ENCODE measurements at places on chromosomes 16 and 17. TPM values are rescaled to one million over a fixed set of nuclear protein-coding genes. Genes with fewer than 3 reads are reported as not detected.

DNA sequence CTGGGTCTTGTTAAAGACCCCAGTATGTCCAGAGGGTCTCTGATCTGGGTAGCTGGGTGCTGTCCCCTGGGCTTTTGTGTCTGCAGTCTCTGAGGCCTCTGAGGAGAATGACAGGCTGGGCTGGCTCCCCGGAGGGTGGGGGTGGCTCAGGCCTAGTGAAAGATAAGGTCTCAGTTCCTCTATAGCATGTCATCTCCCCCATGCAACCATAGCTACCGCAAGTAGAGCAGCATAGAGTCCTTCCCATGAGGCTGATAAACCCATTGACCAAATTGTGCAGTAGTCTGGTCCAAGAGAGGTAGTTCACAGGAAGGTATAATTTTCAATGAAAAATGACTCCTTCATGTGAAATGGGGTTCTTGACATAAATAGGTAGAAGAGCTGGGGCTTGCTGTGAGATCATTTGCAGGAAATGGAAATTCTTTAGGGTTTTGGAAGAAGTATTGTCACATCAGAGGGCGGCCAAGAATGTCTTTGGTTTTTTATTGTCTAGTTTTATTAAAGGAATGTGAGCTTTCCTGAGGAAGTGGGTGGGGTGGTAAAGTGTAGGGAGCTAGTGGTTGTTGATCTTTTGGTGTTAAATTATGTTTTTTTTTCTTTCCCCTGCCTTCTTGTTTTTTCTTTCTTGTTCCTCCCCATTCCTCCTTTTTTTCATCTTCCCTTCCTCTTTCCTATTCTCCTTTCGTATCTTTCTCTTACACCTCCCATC, 21.0 kb downstream of the SLC7A6OS start:
- DNase-seq = no peak

- DNase-seq = no peak
Observed at GRCh38 chr16:17747081-17747756, 276.5 kb upstream of the XYLT1 start.

DNA sequence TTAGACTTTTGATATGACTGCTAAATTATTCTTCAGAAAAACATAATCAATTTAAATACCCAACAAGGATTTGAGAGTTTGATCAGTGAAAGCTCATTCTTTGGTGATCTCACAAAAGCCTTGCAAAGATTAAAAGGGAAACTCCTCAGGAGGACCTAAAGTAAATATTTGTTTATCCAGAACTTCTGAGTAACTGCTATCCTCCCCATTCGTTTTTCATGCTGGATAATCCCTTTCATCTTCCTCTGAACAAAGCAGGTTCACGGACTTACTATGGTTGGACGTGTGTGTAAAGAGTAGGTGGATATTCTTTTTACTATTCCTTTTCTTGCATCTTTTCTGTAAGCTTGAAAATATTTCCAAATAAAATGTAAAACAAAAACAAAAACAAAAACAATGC, 124.7 kb downstream of the CPPED1 start:
- no peak for DNase-seq

DNA sequence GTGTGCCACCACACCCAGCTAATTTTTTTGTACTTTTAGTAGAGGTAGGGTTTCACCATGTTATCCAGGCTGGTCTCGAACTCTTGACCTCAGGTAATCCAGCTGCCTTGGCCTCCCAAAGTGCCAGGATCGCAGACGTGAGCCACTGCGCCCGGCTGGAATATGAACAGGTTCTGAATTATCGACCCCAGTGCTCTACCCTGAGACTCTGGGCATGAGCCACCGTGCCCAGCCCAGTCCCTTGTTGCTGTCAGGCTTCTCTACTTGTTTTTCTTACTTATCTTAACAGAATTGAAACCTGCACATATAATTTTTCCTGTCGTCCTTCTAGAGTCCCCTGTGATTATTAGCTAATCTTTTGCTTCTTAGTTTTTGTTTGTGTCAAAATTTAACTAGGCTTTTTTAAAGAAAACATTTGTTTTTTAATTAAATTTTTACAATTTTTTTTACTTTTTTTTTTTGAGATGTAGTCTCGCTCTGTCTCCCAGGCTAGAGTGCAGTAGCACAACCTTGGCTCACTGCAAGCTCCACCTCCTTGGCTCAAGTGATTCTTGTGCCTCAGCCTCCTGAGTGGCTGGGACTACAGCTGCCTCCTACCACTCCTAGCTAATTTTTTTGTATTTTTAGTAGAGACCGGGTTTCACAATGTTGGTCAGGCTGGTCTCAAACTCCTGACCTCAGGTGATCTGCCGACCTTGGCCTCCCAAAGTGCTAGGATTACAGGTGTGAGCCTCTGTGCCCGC, 66.7 kb downstream of the AP2B1 start:
- no peak for DNase-seq

- peak; percentile 96 for DNase-seq
Observed at GRCh38 chr16:25106567-25107465, 4.7 kb upstream of the LCMT1 start.

GRCh38 chr17:7843536-7844291, 9.7 kb downstream of the KDM6B start:
- DNase-seq = peak; percentile 89

GRCh38 chr17:28189667-28190066, 129.3 kb upstream of the TMEM97 start:
- DNase-seq = no peak

DNA sequence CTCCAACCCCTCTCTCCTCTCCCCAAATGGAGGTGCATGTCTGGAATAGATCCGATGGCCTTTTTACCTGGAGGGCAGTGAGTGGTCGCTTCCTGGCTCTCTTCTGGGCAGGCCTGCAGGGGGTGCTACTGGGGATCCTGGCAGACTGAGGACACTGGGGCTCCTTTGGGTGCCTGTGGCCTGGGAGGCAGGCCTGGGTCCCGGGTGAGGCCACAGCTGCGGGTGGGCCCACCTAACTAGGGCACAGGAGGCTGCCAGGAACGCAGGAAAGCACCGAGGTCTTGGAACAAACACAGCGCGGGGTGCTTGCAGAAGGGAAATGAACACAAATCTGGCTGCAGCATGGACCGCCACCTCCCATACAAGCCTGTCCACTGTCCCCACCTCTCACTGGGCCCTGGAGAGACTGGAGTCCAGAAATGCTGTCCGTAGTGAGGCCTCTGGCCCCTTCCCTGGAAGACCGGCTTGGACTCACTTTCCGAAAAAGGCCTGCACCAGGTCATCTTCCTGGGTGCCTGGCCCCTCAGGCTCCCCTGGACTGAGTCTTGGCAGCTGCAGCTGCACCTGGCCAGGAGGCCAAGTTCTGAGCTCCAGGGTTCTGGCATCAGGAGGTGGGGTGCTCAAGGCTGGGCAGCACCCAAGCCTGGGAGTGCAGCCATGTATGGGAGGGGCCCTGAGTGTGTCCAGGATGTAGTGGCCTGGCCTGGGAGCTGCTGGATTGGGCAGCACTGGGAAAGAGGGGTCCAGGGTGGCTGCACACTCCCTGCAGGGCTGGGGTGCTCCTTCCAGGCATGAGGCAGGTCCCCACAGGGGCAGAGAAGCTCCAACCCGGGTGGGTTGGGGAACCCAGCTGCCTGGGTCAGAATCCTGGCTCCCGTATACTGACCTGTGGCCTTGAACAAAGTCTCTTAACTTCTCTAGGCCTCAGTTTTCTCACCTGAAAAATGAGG, 195.1 kb downstream of the IRF8 start:
- no peak for DNase-seq

DNA sequence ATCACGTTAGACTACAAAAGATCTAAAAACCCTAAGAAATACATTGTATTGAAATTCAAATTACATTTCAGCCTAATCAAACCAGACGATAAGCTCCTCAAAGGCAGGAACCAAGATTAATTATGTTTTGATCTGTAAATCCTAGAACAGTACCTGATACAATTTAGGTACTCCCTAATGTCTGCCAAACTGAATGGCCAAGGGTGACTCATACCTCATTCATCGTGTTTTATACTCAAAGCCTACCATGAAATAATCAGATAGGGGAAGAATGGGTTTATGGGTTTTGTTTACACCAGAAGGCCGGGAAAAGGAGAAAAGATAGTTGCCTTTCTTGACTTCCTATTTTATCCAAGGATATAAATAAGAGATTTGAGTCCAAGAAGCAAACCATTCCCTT, 19.3 kb downstream of the MMD start:
- DNase-seq = no peak

DNA sequence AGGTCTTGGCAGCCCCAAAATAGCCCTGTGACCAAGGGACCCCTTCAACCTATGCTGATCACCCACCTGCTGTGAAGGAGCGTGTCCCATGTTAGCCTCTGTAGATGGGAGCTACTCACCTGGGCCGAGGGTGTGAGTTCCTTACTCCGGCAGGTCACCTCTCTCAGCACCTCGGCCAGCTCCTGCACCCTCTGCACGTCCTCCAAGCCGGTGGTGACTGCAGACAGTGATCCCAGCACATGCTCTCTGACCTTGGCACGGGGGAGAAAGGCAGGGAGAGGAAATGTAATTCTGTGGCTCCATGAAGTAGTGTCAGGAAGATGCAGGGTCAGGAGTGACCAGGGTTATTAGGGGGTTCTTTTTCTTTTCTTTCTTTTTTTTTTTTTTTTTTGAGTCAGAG, 67.7 kb upstream of the BCO1 start:
- no peak for DNase-seq

GRCh38 chr16:53960050-53960812, 256.3 kb downstream of the FTO start:
- DNase-seq = no peak

- DNase-seq = peak; percentile 60
Observed at GRCh38 chr17:69960755-69961154, 114.3 kb upstream of the KCNJ16 start.

DNA sequence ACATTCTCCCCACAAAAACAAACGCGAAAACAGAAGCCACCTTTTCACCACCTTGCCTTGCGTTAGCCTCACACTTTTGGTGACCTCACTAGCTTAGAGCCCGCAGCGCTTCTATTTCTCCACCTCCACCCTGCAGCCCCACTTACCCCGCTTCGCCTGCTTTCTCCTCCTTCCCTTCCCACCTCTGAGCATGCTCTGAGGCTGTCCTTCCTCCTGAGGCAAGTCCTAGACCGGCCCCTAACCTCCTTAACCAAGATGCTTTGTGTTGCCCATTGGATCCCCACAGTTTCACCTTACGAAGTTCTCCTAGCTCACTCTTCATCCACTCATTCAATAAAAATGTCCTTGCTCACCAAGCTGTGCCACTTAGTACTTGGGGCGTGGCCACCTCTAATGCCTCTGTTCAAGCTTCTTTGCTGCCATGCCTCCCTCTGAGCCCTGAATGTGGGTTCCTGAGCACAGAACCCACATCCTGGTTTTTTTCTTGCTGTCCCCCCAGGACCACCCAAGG, 1.3 kb downstream of the GNGT2 start:
- no peak for DNase-seq

The TMC7 gene
- 1.4 TPM for polyA plus RNA-seq

The TMEM88 gene
- polyA plus RNA-seq = 25.7 TPM

The KRT33B gene
- 0.19 TPM for polyA plus RNA-seq
